Stomach (tissue), 19 donors: ENCODE measurements at places on chromosomes 5 and 9. TPM values are rescaled to one million over a fixed set of nuclear protein-coding genes. Genes with fewer than 3 reads are reported as not detected.

DNA sequence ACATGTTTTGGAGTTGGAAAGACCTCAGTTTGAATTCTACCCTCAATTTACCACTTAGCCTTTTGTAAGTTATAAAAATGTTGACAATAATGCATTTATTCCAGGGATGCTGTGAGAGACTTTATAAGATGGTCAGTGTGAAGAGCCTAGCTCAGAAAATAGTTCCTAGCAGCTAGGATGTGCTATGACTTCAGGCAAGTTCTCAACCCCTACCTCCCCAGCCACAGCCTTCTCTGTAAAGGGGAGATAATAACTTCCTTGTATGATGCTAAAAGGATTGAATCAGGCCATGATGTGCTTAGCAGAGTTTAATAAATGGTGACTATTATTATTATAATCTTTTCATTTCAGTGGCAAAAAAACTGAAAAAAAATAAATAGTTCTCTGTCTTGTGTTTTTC, 77.6 kb downstream of the ALDH1A1 start:
- H3K4me3 ChIP-seq, result no peak overlapping the region
- no peak overlapping the region for H3K27ac ChIP-seq
- DNase-seq, result no peak
- H3K27me3 ChIP-seq, result no peaks in the 10 kb centered on the region

GRCh38 chr9:129888293-129889121, 53.2 kb downstream of the USP20 start:
- H3K27me3 ChIP-seq, result no peaks in the 10 kb centered on the region
- peak overlapping the region; percentile 23 for H3K4me3 ChIP-seq
- DNase-seq, result peak; percentile 62
- peaks cover 95% of the 10 kb centered on the region for H3K4me1 ChIP-seq
- H3K27ac ChIP-seq, result peak overlapping the region; percentile 81

- H3K27me3 ChIP-seq, result no peaks in the 10 kb centered on the region
- H3K36me3 ChIP-seq, result no peaks in the 10 kb centered on the region
- H3K4me3 ChIP-seq, result no peak overlapping the region
- H3K27ac ChIP-seq, result no peak overlapping the region
- no peaks in the 10 kb centered on the region for H3K4me1 ChIP-seq
Measured at GRCh38 chr5:4230471-4230785, 634.8 kb downstream of the IRX1 start.

The PHF24 gene
- not detected for total RNA-seq
